Stimulated activated CD4-positive, alpha-beta T cell treated with anti-CD3 and anti-CD28 coated beads, Interleukin-4, amount 100 ng/mL, for 1 hour (primary cell): ENCODE measurements at places on chromosomes 5 and 9.

GRCh38 chr9:22157276-22157675, 148.2 kb upstream of the CDKN2B start:
- DNase-seq: no peak

GRCh38 chr9:90836411-90837080, 34.9 kb downstream of the SYK start:
- DNase-seq: no peak

DNA sequence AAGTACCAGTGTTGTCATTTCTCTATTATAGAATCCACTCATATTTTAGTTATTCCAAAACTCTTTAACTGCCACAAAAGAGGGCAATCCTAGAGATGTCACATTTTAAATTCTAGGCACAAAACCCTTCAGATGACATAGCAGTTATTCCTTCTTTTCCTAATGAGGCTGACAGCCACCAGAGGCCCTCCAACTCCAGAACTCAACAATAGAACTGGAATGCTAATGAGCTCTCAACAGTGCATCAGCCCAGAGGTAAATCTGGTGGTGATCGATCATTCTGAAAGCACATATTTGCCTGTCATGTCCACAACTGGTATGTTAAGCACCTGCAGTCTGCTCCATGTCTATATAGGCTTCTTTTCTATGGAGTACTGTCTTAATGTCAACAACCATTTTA, 40.2 kb upstream of the RAB3C start:
- DNase-seq: no peak

DNA sequence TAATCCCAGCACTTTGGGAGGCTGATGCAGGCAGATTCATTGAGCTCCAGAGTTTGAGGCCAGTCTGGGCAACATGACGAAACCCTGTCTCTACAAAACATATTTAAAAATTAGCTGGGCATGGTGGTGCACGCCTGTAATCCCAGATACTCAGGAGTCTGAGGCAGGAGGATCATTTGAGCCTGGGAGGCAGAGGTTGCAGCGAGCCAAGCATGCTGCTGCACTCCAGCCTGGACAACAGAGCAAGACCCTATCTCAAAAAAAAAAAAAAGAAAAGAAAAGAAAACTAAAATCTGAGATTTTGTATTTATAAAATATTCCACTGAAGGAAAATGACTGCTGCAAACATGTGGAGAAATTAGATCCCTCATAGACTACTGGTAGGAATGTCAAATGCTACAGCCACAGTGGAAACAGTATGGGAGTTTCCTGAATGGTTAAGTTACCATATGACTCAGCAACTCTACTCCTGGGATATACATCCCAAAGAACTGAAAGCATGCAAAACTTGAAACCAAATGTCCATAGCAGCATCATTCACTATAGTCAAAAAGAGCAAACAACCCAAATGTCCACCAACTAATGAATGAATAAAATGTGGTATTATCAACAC, 106.1 kb downstream of the UBAP2 start:
- no peak for DNase-seq

- DNase-seq: no peak
Observed at GRCh38 chr5:107470295-107470582, 200.5 kb downstream of the EFNA5 start.

- DNase-seq: no peak
Observed at GRCh38 chr9:84325347-84325973, 15.1 kb downstream of the SLC28A3 start.

DNA sequence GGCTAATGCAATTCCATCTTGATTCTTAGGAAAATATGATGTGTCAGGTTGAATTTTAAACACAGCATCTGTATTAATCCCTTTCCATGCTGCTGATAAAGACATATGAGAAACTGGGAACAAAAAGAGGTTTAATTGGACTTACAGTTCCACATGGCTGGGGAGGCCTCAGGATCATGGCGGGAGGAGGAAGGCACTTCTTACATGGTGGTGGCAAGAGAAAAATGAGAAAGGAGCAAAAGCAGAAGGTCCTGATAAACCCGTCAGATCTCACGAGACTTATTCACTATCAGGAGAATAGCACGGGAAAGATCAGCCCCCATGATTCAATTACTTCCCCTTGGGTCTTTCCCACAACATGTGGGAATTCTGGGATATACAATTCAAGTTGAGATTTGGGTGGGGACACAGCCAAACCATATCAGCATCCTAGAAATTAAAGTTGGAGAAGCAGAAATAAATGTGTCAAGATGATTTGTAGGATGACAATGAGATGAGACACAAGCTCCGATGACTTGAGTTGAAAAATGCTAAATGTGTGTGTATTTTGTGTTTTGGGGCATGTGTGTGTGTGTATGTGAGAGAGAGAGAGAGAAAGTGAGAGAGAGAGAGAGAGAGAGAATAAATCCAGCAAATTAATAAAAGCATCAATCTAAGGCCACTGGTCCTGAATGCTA, 48.5 kb upstream of the ANKRD55 start:
- no peak for DNase-seq

DNA sequence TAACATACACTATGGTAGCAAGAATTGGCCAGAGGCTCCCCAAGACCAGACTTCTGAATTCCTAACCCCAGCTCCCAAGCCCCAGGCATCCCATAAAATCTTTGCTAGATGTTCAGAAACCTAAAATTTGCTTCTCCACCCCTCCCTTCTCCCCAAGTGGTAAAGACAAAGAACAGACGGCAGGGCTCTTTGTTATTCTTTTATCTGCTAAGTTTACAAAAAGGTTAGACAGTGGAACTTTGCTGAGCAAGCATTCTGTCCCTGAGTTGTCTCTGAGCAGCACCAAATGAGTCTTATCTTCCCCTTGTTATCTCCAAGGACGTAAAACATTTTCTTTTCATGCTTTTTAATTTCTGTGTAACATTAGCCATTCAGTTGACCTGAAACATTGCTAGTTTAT, 30.2 kb downstream of the TJP2 start:
- no peak for DNase-seq

GRCh38 chr5:113375480-113376060, 59.2 kb downstream of the TSSK1B start:
- no peak for DNase-seq

DNA sequence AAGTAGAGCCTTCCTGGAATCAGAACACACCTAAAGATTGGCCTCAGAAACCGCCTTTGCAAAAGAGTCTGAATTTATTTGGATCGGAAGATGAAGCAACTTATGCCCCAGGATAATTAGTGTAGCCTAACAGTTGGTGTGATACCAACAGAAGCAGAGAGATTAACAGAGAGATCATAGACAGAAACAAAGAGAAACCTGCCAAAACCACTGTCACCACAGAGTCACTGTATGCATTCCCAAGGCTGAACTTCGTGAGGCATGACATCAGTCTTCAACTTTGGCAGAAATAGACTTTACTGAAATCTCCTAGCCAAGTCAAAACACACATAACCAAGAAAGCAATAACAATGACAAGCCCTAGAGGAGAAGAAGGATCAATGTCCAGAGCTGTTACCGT, 361.8 kb downstream of the ELAVL2 start:
- DNase-seq: no peak

DNA sequence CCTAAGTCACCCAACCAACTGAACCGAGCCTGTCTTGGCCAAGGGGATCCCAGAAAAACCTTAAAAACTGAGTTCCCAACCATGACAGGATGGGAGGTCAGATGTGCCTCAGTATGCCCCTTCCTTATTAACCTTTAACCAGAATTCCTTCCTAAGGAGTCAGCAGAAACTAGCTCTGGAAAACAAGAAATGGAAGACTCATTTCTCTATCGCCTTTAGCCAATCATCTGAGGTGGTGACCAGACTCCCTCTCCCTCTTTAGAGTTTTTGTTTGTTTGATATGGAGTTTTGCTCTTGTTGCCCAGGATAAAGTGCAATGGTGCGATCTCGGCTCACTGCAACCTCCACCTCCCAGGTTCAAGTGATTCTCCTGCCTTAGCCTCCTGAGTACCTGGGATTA, 37.5 kb downstream of the SLC28A3 start:
- no peak for DNase-seq

DNA sequence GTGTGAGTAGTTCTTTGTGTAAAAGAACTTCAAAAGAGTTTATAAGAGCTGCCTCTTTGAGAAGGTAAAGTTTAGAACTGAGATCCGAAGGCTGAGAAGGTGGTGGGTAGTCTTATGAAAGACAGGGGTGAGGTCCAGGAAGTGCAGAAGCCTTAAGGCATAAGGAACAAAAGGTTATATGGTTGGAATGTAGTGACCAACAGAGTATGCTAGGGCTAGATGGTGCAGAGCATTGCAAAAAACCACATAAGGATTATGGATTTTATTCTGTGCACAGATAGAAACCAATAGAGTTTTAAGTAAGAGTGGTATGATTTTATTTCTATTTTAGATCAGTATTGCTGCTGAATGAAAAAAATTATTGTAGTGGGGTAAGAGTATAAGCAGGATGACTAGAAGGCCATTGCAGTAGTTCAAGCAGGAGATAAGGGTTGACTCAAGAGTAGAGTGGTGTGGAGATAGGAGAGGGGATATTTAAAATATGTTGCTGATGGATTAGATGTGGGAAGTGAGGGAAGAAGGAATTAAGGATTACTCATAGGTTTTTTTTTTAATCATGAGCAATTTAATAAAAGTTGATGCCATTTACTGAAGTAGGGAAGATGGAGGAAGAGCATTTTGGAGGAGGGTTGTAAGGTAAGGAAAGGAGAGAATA, 3.7 kb downstream of the RECK start:
- no peak for DNase-seq

GRCh38 chr5:154826-155225, 36.5 kb upstream of the LRRC14B start:
- no peak for DNase-seq

- DNase-seq: no peak
Observed at GRCh38 chr5:59798862-59799667, 94.5 kb downstream of the PDE4D start.

DNA sequence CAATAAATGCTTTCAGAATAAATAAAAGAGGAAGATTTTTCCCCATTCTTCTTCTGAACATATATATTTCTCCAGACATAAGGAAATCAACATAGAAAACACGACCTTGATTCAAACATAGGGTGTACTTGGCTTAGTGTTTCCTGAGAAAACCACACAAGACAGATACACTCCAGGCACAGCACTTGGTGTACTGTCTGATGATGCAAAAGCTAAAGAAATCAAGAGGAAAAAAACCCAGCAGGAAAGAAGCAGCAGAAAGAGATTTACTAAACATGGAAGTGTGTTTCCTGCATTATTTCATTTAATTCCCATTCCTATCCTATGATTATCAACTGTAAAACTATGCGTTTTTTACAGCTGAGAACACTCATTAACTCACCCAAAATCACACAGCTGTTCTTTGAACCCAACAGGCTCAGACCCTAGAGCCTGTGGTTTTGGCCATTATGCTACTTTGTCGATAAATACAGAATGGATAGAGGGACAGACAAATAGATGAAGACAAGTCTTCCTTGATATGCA, 46.1 kb downstream of the NIPAL4 start:
- no peak for DNase-seq

DNA sequence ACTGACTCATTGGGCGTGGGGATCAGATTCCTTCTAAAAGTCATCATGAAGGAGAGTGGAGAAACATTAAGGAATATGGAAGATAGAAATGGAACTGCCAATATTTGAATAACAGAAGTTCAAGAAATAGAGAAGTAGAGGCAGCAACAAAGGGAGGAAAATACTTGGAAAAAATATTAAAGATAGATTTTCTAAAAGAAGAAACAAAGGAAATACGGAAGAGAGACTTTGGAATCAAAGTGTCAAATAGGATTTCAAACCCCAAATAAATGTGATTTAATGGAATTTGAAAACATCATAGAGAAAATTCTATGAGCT, 605.1 kb upstream of the KLF4 start:
- DNase-seq: no peak

DNA sequence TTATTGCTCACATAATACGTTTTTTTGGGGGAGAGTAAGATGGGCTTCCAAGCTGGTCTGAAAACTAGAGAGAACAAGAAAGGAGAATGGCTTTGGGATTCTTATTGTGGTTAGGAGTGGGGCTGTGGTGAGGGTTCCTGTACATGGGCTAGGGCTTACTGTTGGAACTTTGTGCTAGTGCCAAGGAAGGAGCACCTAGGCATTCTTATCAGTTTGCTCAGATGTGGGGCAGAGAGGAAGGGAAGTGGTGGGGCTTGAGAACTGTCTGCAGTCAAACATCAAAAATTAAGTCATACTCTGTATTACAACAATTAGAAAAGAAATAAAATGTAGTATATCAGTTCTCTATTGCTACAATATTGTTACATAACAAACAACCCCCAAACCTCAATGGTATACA, 4.0 kb upstream of the THBS4 start:
- DNase-seq: no peak
